ENCODE measurements at places on chromosomes 5 and 9.

GRCh38 chr5:52708463-52708862 is 79.3 kb upstream of the ITGA1 start:
- no peak for DNase-seq

DNA sequence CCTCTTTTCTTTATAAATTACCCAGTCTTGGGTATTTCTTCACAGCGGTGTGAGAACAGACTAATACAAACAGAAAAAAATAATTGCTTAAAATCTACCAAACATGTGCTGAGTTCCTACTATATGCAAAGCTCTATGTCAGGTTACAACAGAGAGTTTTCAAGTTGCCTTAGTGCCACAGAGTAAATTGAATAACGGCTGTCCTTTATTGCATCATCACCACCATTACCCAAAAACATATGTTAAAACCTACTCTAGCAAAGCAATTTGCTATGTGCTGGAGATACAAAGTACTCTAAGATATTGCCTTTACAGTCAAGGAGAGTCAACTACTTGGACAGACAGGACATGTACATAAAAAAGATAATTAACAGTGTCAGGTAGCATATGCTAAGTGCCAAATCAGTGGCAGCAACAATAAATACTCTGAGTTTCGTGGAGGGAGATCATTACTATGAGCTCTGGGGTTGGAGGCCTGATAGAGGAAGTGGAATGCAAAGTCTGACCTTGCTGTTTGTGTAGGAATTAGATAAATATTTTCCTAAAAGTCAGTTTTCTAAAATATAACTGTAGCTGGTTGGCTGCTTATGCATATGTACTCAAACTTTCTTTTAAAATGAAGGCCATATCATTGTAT is 1058.7 kb upstream of the WWC1 start:
- DNase-seq: no peak

DNA sequence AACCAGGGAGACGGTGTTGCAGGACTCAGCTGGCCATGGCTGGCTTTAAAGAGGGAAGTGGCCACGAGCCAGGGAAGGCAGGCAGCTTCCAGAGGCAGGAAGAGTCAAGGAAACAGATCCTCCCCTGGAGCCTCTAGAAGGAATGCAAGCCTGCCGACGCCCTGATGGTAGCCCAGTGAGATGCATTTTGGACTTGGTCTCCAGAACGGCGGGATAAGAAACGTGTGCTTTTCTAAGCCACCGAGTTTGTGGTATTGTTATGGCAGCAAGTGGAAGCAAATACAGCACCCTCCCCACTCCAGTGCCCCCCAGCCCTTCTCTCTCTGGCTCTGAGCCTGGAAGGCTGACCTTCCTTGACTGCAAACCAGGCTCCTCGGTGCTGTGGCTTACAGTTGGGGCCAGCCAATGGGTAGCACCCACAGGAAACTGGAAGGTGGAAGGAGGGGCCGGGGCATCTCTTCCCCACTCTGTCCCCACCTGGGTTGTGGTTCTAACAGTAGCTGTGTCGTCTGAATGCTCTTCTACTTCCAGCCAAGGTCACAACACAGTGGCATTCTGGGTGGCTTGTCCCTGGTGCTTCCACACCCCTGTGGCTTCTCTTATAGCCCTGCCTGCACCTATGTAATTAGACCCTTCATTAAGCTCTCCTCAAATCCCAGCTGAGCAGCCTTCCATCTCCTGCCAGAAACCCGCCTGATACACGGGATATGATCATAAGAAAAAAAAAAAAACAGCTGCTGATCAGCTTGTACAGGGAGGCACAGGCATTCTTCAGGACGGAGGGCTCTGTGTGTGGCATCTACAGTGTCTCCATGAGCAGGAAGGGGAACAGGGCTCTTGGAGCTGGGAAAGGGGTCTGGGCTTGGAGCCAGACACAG is 29.9 kb upstream of the UNC5A start:
- no peak for DNase-seq

DNA sequence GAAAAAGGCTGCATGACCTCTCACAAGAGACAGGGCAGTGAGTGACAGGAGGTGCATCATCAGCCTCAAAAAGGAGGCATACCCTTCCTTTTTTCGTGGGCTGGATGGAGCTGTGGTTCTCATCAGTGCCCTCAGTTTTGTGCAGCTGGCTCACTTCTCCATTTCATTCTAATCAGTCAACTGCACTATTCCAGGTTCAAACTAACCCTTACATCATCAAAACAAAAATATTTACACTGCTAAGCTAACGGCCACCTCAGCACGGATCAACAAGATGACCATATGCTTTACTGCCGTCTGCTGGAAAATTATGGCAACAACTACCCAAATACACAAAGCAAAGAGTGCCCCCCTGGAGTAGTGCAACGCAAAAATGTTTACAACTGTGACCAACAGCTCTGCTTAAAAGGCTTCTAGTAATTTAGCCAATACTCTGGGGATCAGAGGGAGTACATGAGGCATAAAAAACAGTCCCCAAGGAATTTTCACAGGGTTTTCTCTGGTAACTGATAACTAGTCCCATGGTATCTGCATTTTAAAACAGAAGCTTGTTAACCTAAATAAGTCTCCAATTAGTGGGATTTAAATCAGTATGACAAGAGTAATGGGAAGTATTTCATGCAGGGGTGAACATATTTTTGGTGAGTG is 10.8 kb downstream of the KCNV2 start:
- peak; percentile 45 for DNase-seq

- peak; percentile 36 for DNase-seq
Observed at GRCh38 chr5:87400305-87400899, 12.3 kb downstream of the CCNH start.

DNA sequence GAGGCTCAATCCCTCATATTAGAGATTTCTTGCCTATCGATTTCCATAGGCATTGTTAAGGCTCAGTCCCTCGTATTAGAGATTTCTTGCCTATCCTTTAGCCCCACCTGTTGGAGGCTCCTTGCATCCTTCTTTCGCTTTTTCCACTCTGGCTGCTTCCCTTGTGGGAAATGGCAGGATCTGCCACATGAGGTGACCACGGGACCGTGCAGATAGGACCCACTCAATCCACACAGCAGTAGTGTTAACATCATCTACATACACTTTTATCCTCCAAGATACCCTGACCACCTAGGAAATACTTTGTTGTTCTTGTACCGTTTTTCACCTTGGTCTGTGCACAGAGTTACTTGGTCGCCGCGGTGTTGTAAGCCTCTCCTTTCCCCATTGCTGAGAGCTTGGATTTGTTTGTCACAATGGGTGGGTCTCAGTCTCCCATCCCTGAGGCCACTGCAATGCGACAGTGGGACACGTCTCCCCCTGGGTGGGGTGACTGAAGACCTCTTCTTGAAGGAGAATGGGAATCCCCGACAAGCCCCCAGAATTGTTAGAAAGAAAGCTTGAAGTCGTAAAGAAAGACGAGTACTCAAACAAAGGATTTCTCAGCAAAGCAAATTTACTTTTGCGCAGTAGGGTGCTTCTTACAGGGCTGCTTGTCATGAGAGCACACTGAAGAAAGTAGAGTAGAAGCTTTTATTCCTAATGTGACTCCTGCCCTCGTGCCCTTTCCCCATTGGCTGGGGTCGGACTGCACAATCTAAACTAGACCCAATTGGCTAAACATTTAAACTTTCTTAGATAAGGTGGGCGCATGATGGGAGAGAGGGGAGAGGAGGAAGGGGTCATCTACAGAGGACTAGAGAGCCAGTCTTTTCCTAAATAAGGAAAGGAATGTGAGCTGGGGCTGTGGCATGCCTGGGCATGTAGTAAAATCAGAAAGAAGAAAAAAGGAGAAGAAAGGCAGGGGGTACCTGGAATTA is 19.8 kb downstream of the IFT74 start:
- peak; percentile 56 for DNase-seq

- DNase-seq: peak; percentile 70
Observed at GRCh38 chr5:109689740-109690241, at the start of gene MAN2A1. TSS of gene MAN2A1 (plus strand) at chr5:109689927. CDS start at chr5:109690418, 491 bp downstream.

- no peak for DNase-seq
Observed at GRCh38 chr5:54309276-54309675, 1.1 kb downstream of the ARL15 start.

- no peak for DNase-seq
Observed at GRCh38 chr9:16524078-16524477, 346.4 kb downstream of the BNC2 start.

GRCh38 chr9:10562581-10563343 is 50.0 kb downstream of the PTPRD start:
- no peak for DNase-seq

DNA sequence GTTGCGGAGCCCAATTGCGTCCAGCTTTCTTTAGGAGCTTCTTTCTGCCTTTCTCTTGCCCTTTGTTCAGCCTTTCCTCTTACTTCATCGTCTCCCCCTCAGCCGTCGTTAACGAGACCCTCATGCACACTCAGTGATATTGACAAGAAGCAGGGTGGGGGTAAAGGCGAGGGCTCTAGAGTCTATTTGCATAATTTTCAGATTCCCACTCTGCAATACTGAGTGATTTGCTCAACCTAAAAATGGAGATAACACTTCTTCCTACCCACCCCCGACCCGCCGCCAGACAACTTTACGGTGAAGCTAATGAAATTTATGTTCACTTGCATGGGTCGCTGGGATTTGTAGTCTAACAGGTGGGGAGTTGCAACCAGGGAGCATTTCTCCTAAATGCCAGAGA is 1.3 kb upstream of the TBC1D2 start:
- DNase-seq: no peak

DNA sequence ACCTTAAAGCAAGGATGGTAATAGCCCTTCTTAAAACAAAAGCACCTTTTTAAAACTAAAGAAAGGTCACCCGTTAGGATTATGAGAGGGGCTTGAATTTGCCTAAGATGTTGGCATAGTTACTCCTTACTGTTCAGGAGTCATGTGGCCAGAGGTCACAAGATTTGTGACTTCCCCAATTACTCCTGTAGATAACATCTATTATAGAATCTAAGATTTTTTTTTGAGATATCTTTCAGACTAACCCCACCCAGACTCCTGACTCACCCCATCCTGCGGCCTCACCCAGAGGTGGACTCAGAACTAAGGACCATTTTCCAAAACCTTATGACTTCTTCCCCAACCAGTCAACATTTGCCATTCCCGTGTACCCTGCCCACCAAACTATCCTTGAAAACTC is 2.4 kb downstream of the CD180 start:
- DNase-seq: no peak

- DNase-seq: no peak
Observed at GRCh38 chr9:1200847-1201251, 150.7 kb downstream of the DMRT2 start.

DNA sequence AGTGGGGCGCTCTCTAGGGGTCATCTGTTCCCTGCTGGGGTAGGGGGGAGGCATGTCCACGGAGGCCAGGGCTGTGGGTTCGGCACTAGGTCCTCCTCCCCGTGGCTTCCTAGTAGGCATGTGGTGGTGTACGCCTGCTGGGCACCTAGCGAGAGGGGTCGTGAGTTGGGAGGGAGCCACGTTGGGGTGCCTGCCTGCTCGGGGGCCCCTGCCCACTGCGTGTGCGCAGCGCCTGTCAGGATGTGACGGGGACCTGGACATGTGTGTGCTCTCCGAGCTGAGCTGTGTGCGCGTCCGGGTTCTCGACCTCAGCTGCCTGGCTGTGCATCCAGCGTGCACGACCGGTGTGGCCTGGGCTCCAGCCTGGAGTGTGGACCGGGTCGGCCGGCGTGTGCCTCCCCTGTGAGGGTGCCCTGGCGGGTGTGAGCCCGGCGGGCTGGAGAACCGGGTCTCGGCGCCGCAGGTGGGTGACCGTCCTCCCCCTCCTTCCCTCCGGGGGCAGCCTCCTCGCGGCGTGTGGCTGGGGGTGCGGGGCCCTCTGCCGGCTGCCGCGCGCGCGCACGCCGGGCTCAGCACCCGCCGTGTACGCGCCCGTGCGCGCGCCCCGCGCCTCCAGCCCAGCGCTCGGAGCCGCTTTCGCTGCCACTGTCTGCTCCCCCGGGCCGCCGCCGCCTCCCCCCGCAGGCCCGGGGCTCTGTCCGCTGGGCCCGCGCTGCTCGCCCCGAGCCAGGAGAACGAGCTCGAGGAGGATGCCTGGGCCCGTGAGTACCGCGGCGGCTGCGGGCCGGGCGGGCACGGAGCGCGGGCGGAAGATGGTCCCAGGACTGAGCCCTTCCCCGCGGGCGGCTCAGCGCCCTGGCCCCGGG is at the start of gene PRR7:
Gene PRR7 (plus strand): TSS at position 615 of the 866 bp plus-strand sequence. CDS start 8,254 bp downstream, outside the sequence.
- peak; percentile 51 for DNase-seq

- no peak for DNase-seq
Observed at GRCh38 chr5:147446523-147446922, 63.3 kb downstream of the DPYSL3 start.

- no peak for DNase-seq
Observed at GRCh38 chr9:132647806-132648205, 22.0 kb downstream of the DDX31 start.

- peak; percentile 20 for DNase-seq
Observed at GRCh38 chr5:105146867-105147266, 1584.3 kb upstream of the NUDT12 start.

DNA sequence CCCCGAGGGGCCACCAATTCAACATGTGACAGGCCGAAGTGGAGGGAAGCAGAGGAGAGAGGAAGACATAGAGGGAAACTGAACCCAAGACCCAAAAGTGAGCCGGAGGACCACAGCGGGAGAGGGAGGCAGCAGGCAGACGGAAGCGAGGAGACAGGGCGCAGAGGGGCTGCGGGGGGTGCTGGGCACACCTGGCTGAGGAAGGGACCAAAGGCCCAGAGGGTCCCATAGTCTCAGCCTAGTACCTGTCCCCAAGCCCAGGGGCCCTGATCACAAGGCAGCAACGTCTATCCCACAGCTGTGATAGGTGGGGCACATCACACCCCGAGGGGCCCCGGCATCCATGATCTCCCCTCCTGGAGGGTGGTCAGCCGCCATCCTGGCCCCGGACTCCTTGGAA is 7.1 kb upstream of the RALGDS start:
- DNase-seq: no peak

DNA sequence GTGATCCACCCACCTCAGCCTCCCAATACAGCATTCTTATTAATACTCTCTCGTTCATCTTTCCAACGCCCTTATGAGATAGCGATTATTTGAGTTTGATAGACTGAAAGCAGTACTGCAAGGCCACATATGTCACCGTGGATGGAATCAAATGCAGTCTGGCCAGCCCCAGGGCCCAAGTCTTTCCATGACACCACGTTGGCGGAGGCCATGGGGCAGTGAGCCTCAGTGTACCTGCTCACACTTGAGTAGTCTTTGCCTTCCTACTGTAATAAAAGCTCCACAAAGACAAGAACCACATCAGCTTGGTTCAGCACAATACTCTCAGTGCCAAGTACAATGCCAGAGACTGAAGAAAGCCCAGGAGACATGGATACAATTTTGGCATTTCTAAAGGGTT is 88.5 kb downstream of the TTLL11 start:
- no peak for DNase-seq

GRCh38 chr9:127336506-127337352 is 60.2 kb upstream of the SLC2A8 start:
- peak; percentile 90 for DNase-seq

Measured in NCI-H460 (cell line).